ENCODE measurements at places on chromosomes 13 and 19.

DNA sequence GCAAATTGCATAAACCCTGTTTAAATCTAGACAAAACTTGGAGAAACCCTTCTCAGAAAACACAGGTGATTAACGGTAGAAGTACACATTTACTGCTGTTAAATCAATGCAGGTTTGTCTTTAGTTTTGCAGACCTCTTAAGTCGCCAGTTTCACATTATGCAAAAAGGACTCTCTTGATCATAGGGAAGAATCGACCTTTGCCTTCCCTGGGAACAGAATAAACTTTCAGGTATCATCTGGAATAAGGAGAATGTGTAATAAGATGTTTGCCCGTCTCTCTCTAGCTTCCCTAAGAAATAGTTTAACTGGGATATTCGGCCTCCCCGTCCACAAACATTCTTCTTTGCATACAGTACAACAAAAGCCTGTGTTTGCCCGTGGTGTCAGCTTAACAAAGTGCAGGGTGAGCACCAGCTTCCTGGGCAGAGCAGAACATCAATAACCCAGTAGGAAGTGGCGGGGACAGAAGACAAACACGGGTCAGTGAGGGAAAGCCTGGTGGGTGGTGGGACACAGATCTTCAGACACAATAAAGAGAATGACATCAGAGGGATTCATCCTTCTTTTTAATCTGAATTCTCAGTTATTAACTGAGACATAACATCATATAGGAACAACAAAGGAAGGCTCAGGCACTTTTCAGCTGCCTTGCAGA lies 1077.7 kb upstream of the SLC10A2 start:
- DNase-seq, result no peak

GRCh38 chr13:67183151-67183550 lies 47.0 kb downstream of the PCDH9 start:
- no peak for DNase-seq

DNA sequence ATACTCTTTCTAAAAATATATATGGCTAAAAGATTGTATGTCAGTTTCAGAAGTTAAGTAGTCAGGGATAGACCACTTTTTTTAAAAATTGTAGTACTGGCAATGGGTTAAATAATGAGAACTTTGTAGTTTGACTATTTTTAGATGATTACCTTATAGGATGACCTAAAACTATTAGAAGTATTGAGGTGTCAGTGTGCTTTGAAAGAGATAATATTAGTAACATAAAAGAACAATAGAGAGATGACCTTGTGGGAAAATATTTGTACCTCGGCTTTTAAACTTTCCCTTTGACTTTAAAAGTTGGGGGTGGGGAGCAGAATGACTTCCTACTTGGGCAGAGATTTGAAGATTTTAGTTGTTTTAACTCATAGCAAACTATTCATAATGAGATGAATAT lies 48.3 kb downstream of the SLAIN1 start:
- DNase-seq, result no peak

- no peak for DNase-seq
These were observed 5.2 kb downstream of the AKT2 start for GRCh38 chr19:40279761-40280607.

- no peak for DNase-seq
These were observed 588.5 kb downstream of the GPC5 start for GRCh38 chr13:91986761-91987483.

GRCh38 chr19:50450369-50451222 lies 17.9 kb downstream of the MYBPC2 start:
- no peak for DNase-seq

DNA sequence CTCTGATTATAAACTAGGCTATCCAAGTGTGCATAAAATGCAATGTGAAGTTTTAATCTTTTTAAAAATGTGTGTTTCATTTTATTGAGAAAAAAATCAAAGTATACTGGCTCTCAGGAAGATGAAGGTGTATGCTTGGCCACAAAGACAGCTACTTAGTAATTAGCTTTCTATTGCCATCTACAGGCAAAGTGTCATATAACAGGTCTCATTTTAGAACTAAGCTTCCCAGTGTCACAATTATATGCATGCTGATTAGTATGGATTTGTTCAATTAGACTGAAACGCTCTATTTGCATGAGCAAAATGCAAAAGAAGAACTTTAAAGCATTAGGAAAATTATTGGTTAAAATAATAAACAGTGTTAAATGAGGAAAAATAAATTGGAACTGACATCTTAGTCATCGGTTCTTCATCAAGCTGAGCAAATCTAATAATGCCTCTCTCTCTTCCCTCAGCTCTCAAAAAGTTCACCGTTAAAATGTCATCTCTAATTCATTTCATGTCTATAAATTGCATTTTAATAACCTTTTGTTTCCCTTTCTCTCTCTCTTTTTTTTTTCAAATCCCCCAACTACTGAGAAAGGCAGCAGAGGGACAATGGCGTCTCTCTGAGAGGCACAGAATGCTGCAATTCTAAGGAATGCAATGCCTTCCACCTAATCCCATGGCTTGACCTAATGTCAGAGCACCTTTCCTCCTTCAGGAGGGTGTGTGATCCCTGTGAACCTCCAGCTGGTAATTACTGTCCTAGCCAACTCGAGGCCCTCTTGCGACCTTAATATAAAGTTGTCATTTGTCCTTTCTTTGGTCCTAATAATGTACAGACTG lies 313.1 kb upstream of the MAB21L1 start:
- DNase-seq, result no peak

DNA sequence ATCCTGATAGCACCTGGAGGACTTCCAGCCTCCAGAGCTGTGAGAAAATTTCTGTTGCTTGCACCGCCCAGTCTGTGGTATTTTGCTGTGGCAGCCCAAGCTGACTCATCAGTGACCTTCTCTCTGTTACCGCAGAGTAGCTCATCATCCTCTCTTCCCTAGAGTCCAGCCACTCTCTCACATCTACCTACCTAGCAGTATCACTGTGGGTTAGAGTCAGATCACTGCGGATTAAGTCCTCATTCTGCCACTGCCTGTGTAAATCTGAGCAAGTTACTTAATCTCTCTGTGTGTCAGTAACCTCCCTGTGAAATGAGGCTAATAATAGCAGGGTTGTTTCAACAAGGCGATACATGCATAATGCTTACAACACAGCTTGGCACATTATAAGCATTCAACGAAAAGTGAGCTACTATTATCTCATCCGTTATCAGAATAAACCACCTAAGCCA lies 40.3 kb upstream of the USPL1 start:
- no peak for DNase-seq

DNA sequence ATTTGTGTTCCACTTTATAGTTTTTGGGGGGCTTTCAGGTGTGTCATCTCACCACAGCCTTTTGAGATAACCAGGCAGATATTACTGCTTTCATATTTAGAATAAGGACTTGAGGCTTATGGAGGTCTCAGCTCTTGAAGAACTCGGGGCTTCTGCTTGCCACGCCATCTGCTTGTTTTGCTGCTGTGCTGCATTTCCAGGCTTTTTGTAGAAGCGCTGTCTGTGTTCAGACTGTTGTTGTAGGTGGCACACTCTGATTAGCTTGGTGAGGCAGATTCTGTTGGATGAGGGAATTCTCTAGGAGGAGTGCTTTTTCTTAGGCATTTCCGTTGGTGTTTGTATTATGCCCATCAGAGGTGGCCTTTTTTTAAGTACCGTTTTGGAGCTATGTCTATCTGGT lies 57.2 kb downstream of the WASF3 start:
- no peak for DNase-seq

GRCh38 chr19:7188698-7189629 lies 105.2 kb downstream of the INSR start:
- DNase-seq, result no peak

- no peak for DNase-seq
These were observed 684.5 kb upstream of the ARGLU1 start for GRCh38 chr13:107252428-107252827.

DNA sequence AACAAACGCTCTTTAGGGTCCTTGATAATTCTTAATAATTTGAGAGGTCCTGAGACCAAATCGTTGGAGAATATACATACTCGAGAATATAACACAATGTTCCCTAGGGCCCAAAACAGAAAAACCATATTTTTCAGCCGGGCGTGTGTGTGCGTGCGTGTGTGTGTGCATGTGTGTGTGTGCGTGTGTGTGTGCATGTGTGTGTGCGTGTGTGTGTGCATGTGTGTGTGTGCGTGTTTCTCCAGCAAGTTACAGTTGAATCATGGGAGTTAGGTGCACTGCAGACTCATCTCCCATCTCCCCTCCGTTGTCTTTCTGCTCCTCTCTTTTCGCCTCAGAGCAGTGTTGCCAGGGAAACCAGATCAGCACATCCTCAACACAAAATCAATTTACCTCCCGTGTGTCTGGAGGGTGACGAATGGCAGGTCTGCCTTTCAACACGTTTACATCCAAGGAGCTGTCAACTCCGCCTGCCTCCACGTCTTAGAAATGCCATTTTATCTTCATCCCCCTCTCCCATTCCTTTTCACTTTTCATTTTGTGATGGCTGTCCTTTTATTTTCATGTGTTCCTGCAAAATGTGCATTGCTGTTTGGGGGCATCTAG lies 8.3 kb upstream of the PNMA8B start:
- peak; percentile 71 for DNase-seq

DNA sequence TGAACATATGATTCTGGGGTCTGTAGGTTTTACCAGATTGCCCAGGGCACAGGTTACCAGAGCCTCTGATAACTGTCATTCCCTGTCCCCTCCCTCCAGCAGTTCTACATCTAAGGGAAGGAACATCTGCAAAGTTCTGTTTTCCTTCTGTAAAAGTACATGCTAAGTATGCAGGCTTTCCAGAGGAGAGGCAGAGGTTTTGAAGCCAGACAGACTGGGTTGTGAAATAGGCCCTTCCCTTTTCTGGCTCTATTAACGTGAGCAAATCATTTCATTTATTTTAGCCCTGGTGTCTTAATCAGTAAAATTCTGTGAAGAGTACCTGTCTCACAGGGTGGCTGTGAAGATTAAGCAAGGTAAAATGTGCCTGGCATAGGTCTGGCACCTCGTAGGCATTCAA lies 66.1 kb upstream of the C1QTNF9 start:
- no peak for DNase-seq

DNA sequence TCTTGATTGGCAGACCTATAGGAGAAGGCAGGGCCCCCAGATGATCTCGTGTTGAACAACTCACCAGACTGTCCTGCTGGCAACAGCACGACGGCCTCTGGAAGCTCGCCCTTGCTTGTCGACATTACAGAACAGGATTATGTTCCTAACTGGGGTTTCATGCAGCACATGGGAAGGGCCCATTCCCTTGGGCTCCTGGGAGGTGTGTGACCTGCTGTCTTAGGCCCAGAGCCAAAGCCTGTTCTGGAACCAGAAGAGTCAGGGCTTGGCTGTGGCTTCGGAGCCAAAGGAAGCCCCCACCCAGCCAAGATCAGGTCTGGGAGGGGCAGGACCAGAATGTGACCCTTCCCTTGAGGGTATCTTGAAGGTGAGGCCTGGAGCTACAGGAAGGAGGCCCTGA lies 36.9 kb downstream of the RGCC start:
- no peak for DNase-seq

DNA sequence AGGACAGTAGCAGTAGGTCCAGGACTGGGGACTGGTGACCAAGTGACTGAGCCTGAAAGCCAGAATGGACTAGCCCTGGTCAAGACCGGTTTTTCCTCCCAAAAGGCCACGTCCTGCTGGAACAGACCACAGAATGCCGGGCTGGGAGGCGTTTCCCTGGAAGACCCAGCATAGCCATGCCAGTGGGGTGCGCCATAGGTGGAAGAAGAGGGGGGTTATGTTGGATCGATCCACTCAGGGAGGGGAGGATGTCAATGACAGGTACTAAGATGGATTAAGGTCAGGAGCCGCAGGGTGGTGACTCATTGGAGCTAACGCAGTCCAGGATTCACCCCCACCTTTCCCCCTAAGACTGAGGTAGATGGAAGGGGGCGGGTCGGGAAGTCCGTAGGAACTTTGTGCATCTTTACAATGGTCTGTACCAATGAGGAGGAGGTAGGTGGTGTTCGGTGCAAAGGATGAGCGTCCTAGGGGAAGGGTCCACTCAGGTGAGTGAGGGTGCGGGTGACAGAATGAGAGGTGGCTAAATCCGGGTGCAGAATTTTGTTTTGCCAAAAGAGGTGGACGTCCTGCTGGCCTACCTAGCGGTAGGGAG lies 21.0 kb downstream of the VASP start:
- DNase-seq, result no peak

DNA sequence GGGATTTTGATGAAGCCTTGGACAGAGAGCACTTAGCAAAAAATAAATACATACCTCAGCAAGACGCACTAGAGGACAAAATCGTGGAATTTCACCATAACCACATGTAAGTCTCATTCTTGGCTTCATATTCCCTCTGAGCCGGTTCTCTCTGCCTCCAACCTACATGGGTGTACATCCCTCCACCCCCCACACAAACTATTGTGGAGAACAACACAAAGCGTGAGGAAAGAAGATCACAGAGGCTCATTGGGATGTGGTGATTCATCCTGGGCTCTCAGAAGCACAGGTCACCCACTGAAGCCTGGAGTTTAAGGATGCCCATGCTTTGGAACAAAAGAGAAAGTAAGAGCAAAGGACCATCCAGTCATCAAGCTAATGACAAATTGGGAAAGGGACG lies 192.2 kb downstream of the STK24 start:
- no peak for DNase-seq

DNA sequence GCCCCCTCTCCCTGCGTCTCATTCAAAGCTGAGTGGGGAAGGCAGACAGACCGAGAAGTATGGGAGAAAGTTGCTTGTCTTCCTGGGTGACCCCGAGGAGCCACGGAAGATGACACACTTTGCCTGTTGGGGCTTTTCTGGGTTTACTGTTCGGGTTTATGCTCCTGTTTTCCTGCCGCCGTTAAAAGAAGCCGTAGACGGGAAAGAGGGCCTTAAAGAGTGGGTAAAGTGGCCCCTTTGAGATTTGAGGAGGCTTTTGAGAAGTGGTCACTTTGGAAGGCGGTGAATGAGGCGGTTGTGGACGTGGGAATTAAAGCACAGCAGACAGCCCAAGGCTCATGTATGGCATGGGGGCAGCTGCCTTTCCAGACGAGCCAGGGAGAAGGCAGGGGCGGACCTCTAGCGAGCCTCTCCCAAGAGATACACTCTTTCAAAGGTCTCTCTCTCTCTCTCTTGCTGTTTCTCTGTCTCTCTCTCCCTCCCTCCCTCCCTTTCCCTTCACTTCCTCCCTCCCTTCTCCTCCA lies 493 bp upstream of the LHFPL6 start:
- no peak for DNase-seq

GRCh38 chr13:78201411-78201810 lies 282.8 kb upstream of the EDNRB start:
- DNase-seq, result no peak

GRCh38 chr19:47315125-47315821 lies 5.6 kb downstream of the C5AR1 start:
- peak; percentile 74 for DNase-seq

- no peak for DNase-seq
These were observed 2.2 kb downstream of the TRIM28 start for GRCh38 chr19:58546019-58546530.

DNA sequence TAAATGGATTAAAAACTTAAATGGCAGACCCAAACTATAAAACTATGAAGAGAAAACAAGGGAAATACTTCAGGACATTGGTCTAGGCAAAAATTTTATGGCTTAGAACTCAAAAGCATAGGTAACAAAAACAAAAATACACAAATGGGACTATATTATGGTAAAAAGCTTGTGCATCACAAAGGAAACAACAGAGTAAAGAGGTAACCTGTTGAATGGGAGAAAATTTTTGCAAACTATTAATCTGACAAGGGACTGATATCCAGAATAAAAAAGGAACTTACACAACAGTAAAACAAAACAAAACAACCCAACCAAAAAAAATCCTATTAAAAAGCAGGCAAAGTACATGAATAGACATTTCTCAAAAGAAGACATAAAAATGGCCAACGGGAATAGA lies 9.3 kb upstream of the ZNF546 start:
- DNase-seq, result no peak

Data from head of caudate nucleus (tissue), 42 donors.